ENCODE measurements at places on chromosomes 2 and 18.

GRCh38 chr2:181411105-181411849 is 45.9 kb upstream of the ITGA4 start:
- no peak overlapping the region for H3K4me3 ChIP-seq
- H3K27ac ChIP-seq = no peak overlapping the region
- H3K36me3 ChIP-seq = no peaks in the 10 kb centered on the region
- DNase-seq = no peak

DNA sequence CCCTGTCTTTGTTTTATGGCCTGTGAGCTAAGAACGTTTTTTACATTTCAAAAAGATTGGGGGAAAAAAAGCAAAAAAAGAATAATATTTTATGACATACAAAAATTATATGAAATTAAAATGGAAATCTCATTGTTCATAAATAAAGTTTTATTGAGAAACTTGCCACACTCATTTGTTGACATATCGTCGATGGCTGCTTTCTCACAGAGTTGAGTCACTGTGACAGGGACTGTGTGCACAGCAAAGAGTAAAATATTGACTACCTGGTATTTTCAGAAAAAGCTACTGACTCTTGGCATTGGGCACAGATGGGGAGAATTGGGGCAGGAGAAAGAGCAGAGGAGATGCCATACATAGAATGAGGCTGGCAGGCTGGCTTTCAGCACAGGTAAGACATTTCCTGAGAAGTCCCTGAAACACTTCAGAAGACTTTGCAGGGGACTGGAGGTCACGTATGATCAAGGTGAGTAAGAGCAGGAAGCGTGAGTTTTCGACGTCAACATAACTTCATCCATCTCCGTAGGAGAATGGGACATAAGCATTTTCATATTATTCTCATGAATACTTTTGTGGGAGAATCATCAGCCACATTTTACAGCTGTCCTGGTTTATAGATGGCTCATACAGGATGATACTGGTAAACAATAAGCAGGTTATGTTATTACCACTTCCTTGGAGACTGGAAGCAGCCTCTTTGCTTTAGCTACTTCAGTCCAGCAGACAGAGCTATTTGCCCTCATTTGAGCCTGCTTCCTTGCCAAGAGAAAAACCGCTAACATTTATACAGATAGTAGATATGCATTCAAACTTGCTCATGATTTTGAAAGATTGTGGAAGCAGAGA is 32.5 kb upstream of the PUM2 start:
- no peaks in the 10 kb centered on the region for H3K27me3 ChIP-seq
- no peaks in the 10 kb centered on the region for H3K36me3 ChIP-seq
- DNase-seq = peak; percentile 68
- no peak overlapping the region for H3K4me3 ChIP-seq
- peaks cover 6% of the 10 kb centered on the region for H3K4me1 ChIP-seq

DNA sequence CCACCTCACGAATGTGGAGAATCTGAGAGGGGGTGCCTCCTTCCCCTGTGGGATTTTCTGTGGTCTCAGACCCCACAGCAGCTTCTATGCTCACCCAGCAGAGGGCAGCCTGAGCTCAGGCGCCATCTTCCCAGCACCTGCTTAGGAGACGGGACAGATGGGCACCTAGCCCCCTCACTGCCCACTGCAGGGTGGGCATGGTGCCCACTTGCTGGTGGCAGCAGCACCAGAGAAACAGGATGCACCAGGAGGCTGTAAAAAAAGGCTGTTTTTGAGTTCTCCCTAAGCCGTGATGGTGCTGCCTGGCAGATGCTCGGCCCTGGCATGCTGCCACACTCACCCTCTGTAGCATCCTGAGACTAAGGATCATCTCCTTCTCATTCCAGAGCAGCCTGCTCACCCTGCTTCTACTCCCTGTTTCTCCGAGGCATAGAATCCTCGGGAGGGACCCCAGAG is 19.1 kb upstream of the SLC20A1 start:
- H3K36me3 ChIP-seq = no peaks in the 10 kb centered on the region
- peaks cover 90% of the 10 kb centered on the region for H3K4me1 ChIP-seq
- peak; percentile 82 for DNase-seq
- peak overlapping the region; percentile 56 for H3K4me3 ChIP-seq
- no peaks in the 10 kb centered on the region for H3K27me3 ChIP-seq

DNA sequence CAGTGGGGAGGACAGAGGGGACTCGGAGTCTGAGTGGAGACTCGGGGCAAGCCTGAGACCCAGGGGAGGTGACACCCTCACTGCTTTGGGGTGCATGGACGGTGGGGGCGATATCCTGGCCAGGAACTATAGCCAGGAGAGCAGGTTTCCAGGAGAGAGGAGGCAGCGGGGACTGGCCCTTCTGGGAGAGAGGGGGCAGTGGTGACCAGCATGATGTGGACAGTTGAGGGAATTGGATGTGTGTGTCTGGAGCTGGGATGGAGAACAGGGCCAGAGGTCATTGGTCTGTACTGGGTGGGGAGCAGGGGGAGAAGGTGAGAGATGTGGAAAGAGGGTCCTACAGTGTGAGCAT is 63.6 kb downstream of the ACKR3 start:
- no peaks in the 10 kb centered on the region for H3K4me1 ChIP-seq

DNA sequence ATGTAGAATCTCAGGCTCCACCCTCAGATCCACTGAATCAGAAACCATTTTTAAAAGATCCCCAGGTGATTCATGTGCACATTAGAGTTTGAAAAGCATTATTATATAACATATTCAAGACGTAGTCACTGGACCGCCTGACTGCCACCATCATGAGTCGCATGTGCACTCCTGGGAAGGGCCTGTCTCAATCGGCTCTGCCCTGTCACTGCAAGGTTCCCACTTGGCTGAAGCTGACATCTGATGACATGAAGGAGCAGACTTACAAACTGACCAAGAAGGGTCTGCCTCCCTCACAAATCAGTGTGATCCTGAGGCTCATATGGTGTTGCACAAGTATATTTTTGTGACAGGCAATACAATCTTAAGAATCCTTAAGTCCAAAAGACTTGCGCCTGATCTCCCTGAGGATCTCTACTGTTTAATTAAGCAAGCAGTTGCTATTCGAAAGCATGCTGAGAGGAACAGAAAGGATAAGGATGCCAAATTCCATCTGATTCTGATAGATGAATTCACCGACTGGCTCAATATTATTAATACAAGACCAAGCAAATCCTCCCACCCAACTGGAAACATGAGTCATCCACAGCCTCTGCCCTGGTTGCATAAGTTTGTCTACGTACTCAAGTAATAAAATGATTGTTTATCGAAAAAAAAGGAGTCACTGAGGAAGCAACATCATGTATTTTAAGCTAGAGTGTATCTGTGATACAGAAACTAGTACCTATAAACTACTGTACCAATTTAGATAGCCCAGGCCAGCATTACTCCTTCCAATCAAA is 26.2 kb downstream of the ATAD2B start:
- peak; percentile 91 for DNase-seq
- peaks cover 43% of the 10 kb centered on the region for H3K4me1 ChIP-seq
- no peaks in the 10 kb centered on the region for H3K27me3 ChIP-seq
- no peaks in the 10 kb centered on the region for H3K36me3 ChIP-seq

GRCh38 chr2:182543741-182544525 is 117.1 kb upstream of the PDE1A start:
- no peaks in the 10 kb centered on the region for H3K36me3 ChIP-seq
- no peak overlapping the region for H3K27ac ChIP-seq
- no peak overlapping the region for H3K4me3 ChIP-seq
- H3K4me1 ChIP-seq = peaks cover 17% of the 10 kb centered on the region
- no peaks in the 10 kb centered on the region for H3K27me3 ChIP-seq

DNA sequence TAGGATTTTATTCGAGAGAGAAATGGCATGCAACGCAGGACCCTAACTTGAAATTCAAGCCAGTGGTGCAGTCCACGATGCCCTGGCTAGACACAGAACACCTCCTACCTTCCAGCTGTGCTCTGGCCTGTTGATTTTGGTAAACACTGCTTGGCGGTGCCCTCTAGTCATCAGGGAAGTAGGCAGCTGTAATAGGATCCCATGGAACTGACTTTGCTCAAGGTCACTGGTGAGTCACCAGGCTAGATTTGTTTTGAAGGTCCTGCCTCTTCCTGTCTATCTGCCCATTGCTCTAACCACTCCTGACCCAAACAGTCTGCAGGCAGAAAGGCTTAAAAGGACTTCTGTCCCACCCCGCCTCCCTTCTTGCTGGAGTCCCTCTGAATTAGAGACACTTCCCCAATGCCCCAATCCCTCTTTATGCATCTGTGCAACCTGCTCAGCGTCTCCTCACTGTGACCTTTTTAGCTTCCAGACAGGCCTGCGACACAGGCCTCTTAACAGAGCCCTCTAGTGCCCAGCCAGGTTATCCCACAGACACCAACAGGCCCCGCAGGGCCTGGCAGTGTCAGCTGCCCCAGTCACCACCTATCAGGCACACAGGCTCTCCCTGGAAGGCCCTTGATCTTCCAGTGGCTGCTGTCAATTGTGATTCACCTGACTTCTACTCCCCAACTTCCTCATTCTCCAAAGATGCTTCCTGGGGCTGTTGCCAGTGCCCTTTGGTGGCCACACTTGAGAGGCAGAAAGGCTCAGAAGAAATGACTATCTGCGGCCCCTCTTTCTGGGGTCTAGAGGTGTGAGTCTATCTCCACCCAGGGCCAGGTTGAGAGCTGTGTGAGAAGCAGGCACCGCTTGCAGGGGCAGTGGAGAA is 5.2 kb downstream of the TMEM127 start:
- H3K36me3 ChIP-seq = peaks cover 2% of the 10 kb centered on the region
- H3K27me3 ChIP-seq = no peaks in the 10 kb centered on the region
- peak; percentile 95 for DNase-seq

GRCh38 chr18:13530033-13530878 is 196.1 kb downstream of the FAM210A start:
- peaks cover 27% of the 10 kb centered on the region for H3K27me3 ChIP-seq
- H3K36me3 ChIP-seq = no peaks in the 10 kb centered on the region
- no peak overlapping the region for H3K27ac ChIP-seq
- DNase-seq = no peak

- DNase-seq = peak; percentile 91
- H3K27ac ChIP-seq = peak within 1 kb of the TSS; percentile 65
- H3K4me1 ChIP-seq = peaks cover 42% of the 10 kb centered on the region
Observed at GRCh38 chr18:63775166-63775730, at the start of gene SERPINB7. Gene SERPINB7 (plus strand): TSS chr18:63775418. CDS start chr18:63782373, 6,955 bp downstream.

GRCh38 chr2:220315098-220315823 is 687.8 kb downstream of the SLC4A3 start:
- H3K4me3 ChIP-seq = no peak overlapping the region
- no peak for DNase-seq
- H3K4me1 ChIP-seq = 0 out of 2 replicates have a peak, but pooled peaks cover under 1% of the 10 kb centered on the region
- H3K27me3 ChIP-seq = no peaks in the 10 kb centered on the region

- no peak overlapping the region for H3K27ac ChIP-seq
- DNase-seq = no peak
- no peaks in the 10 kb centered on the region for H3K36me3 ChIP-seq
- H3K4me3 ChIP-seq = no peak overlapping the region
- H3K27me3 ChIP-seq = no peaks in the 10 kb centered on the region
Observed at GRCh38 chr2:207860685-207861084, 91.0 kb upstream of the FZD5 start.

- H3K4me1 ChIP-seq = peaks cover 22% of the 10 kb centered on the region
- H3K27me3 ChIP-seq = no peaks in the 10 kb centered on the region
- no peaks in the 10 kb centered on the region for H3K36me3 ChIP-seq
- H3K4me3 ChIP-seq = no peak overlapping the region
Observed at GRCh38 chr2:45902781-45903375, 251.4 kb downstream of the PRKCE start.

DNA sequence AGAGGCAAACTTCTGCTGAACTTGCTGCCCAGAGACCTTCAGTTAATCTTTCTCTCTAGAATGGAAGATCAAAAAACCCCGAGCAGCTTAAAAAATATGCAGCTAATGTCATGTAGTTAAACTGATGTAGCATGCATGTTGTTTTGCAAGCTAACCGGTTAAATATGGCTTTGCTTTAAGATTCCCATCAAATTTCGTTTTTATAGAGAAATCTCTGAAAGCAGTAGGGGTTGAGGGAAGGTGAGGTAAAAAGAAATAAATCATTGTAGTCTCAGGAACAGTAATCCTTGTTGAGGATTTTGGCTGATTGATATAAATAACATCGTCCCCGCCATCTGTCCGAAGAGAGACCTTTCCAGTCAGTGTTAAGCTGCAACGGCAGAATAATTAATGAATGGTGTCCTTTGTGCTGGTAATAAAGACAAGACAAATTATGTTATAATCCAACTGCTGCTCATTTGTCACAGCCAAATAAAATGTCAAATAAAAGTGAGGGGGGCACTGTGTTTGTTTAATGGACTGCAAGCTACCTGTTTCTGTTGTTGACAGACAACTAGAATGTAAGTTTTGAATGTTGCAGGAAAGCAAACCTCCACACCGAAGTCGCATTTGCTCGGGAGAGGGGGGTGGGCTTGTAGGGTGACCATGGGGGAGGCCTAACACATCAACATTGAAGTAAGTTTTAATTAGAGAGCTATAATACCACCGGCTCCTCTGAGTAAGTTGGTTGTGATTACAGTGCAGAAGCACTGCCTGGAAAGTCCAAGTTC is 555.5 kb downstream of the ARHGAP15 start:
- no peaks in the 10 kb centered on the region for H3K27me3 ChIP-seq
- H3K36me3 ChIP-seq = no peaks in the 10 kb centered on the region
- no peak for DNase-seq
- no peak overlapping the region for H3K27ac ChIP-seq

GRCh38 chr2:85400541-85401463 is 9.4 kb downstream of the CAPG start:
- H3K27ac ChIP-seq = no peak overlapping the region
- H3K27me3 ChIP-seq = no peaks in the 10 kb centered on the region
- H3K4me3 ChIP-seq = no peak overlapping the region

GRCh38 chr2:241102239-241102803 is at the start of gene MTERF4:
Gene MTERF4 (minus strand): TSS chr2:241102287. CDS start chr2:241102273, 14 bp downstream.
- H3K27me3 ChIP-seq = no peaks in the 10 kb centered on the region
- H3K27ac ChIP-seq = peak within 1 kb of the TSS; percentile 56
- H3K36me3 ChIP-seq = no peaks in the 10 kb centered on the region
- peaks cover 12% of the 10 kb centered on the region for H3K4me1 ChIP-seq
- DNase-seq = peak; percentile 93

GRCh38 chr2:14530506-14530905 is 102.0 kb upstream of the LRATD1 start:
- no peak overlapping the region for H3K4me3 ChIP-seq
- peaks cover 12% of the 10 kb centered on the region for H3K4me1 ChIP-seq
- H3K27me3 ChIP-seq = no peaks in the 10 kb centered on the region
- peak; percentile 75 for DNase-seq
- H3K36me3 ChIP-seq = no peaks in the 10 kb centered on the region
- H3K27ac ChIP-seq = no peak overlapping the region

DNA sequence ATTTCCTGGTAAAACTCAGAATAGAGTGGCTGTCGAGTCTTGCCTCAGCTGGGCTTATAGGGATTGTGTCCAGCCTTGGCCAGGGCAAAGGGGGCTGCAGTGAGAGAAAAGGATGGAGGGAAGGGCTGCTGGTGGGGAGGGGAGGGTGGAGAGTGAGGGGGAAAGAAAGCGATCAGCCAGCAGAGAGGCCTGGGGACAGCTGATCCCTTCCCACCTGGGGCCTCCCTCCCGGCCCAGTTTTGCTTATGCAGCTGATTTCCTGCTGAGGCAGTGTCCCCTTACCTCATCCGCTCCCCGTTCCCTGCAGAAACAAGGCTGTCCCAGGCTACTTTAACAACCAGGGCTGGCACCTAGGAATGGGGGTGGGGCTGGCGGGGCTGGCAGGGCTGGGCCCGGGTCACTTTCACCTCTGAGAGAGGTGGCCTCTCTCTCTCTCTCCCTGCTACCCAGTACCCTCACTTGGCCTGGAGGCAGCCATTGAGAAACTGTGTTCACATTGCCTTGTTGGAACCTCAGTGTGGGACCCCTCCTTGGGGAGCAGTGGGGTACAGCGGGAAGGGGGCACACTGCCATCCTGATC is 12.2 kb upstream of the GMPPA start:
- no peak overlapping the region for H3K27ac ChIP-seq
- peaks cover 3% of the 10 kb centered on the region for H3K36me3 ChIP-seq
- H3K27me3 ChIP-seq = 0 out of 2 replicates have a peak, but pooled peaks cover 6% of the 10 kb centered on the region
- DNase-seq = no peak
